Stimulated activated CD4-positive, alpha-beta T cell treated with anti-CD3 and anti-CD28 coated beads, Interleukin-1b, Interleukin-23, amount 100 ng/mL, for 1 hour (primary cell): ENCODE measurements at places on chromosomes 1 and 21.

GRCh38 chr1:2532485-2533160 is 2.6 kb upstream of the HES5 start:
- no peak for DNase-seq

GRCh38 chr1:203554071-203554470 is 60.1 kb downstream of the OPTC start:
- no peak for DNase-seq

GRCh38 chr21:45261093-45261492 is 26.6 kb downstream of the POFUT2 start:
- DNase-seq: no peak

- no peak for DNase-seq
Measured at GRCh38 chr1:1087351-1088028, 13.4 kb upstream of the RNF223 start.

- no peak for DNase-seq
Measured at GRCh38 chr1:206668351-206668750, 16.4 kb upstream of the MAPKAPK2 start.

- DNase-seq: no peak
Measured at GRCh38 chr1:28927648-28928313, 13.4 kb downstream of the EPB41 start.
